ENCODE measurements at places on chromosomes 1 and 21.

GRCh38 chr1:40036574-40036973 lies 4.0 kb upstream of the CAP1 start:
- DNase-seq, result no peak

GRCh38 chr1:114286179-114286578 lies 132.5 kb upstream of the SYT6 start:
- no peak for DNase-seq

- DNase-seq, result no peak
Observed at GRCh38 chr1:14848625-14849024, 250.1 kb downstream of the KAZN start.

- DNase-seq, result no peak
Observed at GRCh38 chr1:178119628-178120027, 25.7 kb downstream of the RASAL2 start.

- DNase-seq, result no peak
Observed at GRCh38 chr1:22711071-22711470, 432 bp downstream of the EPHB2 start.

GRCh38 chr1:245330951-245331350 lies 176.2 kb downstream of the KIF26B start:
- no peak for DNase-seq

DNA sequence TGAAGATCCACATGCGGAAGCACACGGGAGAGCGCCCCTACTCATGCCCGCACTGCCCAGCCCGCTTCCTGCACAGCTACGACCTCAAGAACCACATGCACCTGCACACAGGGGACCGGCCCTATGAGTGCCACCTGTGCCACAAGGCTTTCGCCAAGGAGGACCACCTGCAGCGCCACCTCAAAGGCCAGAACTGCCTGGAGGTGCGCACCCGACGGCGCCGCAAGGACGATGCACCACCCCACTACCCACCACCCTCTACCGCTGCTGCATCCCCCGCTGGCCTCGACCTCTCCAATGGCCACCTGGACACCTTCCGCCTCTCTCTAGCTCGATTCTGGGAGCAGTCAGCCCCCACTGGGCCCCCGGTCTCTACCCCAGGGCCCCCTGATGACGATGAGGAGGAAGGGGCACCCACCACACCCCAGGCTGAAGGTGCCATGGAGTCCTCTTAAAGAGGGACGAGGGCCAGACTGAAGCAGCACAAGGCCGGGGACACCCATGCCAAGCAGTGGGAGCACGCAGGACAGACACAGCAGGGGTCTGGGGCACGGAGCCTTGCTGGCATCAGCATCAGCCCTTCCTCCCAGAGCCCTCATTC lies 13.7 kb downstream of the ZBTB7B start:
- DNase-seq, result no peak

DNA sequence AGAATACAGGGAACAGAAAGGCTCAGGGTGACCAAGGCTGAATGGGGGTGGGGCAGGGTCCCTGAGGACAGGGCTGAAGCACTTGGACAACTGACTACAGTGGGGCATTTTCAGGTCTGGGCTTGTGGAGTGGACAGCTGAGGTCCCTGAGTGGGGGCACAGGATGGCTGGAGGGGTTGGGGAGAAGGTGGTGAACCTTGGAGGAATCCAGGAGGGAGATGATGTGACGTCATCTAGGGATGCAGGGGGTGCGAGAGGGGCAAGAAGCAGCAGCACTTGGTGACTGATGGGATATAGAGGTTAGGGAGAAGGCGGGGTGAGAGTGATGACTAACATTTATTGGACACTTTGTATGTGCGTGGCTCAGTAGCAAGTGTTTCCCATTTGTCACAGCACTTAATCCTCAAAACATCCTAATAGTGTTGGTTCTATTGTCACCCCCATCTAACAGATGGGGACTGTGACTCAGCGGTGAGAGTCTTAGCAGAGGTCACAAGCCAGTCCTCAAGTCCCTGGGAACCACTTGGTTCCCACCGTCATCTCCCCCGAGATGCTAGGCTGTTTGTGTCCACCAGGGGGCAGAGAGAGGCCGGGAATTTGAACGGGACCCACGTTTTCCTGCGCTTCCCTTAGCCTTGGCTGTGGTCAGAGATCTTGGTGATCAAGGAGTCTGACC lies 27.9 kb upstream of the BMP8B start:
- peak; percentile 80 for DNase-seq

DNA sequence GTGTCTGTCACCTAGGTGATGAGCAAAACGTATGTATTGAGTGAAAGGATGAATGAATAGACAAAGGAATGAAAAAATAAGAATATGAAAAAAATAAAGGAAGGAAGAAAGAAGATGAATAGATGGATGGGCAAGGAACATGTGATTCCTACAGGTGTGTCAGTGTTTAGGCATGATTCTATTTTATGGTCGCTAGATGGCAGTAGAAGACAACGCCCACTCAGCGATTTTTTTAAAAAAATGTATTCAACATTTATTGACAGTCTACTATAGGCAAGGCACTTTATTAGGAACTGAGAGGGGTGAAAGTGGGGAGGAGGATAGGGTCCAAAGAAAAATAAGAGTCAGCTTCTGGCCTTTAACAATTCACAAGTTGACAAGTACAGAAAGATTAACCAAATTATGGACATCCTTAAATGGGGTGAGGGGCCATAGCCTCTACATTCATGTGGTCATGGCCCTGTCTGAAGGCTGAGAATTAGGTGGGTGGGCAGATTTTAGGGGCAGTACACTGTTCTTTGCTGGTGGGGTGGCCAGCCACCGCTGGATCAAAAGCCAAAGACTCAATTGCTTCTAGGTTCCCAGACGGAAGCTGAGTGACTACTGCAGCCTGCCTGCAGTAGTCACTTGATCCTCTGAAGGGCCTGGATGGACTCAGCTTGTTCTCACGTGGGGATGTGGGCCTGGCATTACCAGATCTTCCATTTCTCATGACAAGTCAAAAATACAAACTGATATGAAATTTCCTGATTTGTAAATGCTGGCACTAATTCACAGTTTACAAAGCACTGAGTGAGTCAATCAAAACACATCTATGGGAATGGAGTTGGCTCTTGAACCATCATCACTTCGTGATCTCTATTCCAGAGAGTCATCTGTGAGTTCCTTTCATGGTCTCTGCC lies 83.9 kb downstream of the FASLG start:
- DNase-seq, result no peak

GRCh38 chr1:243332440-243332839 lies 76.6 kb downstream of the SDCCAG8 start:
- no peak for DNase-seq

GRCh38 chr1:76068542-76068941 lies 6.0 kb upstream of the ST6GALNAC3 start:
- DNase-seq, result peak; percentile 47

DNA sequence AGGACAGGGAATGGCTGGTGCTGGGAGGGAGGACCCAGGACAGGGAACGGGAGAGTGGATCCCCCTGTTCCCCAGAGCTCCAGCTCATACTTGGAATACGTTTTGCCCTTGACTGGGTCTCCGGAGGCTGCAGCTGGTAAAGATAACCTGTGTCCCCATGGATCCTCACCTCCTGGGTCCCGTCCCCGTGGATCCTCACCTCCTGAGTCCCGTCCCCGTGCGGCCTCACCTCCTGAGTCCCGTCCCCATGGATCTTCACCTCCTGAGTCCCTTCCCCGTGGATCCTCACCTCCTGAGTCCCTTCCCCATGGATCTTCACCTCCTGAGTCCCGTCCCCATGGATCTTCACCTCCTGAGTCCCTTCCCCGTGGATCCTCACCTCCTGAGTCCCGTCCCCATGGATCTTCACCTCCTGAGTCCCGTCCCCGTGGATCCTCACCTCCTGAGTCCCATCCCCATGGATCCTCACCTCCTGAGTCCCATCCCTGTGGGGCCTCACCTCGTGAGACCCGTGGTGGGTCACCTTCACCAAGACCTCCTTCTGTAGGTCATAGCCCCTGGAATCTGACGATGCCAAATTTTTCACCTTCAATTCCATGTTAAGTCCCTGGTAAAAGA lies 61.4 kb downstream of the SCCPDH start:
- no peak for DNase-seq

DNA sequence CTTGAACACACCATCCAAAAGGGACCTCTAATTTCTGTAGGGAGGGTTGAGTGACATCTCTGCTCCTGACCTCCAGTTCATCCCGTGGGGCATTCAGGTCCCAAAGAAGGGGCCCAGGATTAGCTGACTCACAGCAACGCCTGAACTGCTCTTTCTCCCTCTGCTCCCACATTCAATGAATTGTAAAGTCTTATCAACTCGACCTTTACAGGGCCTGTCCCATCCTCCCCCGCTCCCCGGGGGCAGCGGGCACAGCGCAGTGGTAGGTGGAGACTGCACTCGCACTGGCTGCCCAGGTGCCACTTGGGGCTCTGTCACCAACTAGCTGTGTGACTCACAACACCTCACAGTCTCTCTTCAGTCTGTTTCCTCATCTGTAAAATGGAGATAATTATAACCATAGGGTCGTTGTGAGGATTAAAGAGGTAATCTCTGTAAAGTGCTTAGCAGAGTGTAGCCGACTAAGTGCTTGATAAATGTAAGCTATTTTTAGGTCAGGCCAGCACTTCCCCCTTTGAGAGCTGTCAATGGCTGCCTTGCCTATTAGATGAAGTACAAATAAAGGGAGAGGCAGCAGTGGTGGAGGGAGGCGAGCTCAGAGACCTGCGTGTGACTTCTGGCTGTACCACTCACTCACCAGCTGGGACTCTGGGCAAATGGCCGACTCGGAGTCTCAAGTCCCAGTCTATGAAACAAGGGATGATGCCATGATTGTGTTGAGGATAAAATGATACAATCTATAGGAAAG lies 637 bp upstream of the MYBPHL start:
- DNase-seq, result no peak

GRCh38 chr1:92210701-92211100 lies 7.0 kb upstream of the C1orf146 start:
- no peak for DNase-seq

DNA sequence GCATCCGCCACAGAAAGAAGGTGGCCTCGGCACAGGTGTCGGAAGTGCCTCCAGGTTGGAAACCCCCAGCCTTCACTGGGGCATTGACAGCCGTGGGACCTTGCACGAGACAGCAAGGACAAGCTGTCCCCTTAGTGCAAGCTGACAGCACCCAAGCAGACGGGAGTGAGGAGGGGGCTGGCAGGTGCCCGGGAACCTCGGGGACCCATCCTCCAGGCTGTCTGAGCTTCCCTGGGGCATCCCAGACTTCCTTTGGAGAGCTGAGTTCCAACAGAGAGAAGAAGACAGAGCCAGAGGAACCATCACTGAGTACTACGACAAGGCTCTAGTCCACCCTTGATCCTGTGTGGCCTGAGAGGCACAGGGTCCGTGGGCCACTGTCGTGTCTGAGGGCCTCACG lies 100.6 kb upstream of the RAB4A start:
- DNase-seq, result no peak

GRCh38 chr1:108531444-108531843 lies 28.5 kb upstream of the EEIG2 start:
- DNase-seq, result no peak

DNA sequence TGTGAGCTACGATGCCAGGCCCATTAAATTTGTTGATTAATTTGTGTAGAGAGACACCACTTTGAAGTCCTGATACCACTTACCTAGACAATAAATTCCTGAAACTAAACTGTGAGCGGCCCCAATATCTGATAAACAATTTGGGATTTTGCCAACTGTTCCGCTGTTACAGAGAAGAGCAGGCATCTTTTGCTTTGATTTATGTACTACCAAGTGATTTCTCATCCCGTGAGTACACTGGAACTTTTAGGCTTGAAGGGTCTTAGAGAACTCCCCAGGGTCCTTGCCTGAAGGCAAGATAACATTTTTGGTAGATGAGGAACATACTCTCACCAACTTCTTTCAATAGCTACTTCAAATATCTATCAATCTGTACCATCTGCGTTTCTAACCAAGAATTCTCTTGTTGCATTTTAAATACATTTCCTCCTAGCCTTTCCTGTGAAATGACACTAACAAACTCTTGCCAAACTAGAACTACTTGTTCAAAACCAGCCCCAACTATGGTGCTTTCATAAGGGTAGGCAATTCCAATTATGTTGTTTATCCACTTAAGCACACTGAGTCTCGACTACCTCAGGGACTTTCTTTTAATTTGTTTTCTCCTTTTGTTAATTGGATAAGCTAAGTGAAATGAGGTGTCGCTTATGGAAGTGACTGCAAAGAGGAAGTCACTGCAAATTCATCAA lies 23.2 kb upstream of the SLC30A1 start:
- no peak for DNase-seq

GRCh38 chr21:42062236-42063022 lies 8.7 kb upstream of the UMODL1 start:
- DNase-seq, result no peak

DNA sequence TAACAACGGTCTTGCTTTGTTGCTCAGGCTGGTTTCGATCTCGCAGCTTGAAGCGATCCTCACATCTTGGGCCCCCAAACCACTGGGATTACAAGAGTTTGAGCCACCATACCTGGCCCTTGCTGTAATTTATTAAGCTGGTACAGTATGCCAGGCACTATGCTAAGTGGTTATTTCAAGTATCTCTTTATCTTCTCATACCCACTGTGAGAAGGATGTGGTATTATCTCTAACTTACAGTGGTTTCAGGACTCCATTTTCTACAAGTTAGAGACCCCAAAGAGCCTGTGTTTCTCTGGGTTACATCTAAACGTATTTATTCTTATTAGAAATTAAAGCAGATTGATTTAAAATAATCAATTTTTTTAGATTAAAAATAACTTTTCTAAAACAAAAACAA lies 8.1 kb upstream of the ST3GAL3 start:
- no peak for DNase-seq

DNA sequence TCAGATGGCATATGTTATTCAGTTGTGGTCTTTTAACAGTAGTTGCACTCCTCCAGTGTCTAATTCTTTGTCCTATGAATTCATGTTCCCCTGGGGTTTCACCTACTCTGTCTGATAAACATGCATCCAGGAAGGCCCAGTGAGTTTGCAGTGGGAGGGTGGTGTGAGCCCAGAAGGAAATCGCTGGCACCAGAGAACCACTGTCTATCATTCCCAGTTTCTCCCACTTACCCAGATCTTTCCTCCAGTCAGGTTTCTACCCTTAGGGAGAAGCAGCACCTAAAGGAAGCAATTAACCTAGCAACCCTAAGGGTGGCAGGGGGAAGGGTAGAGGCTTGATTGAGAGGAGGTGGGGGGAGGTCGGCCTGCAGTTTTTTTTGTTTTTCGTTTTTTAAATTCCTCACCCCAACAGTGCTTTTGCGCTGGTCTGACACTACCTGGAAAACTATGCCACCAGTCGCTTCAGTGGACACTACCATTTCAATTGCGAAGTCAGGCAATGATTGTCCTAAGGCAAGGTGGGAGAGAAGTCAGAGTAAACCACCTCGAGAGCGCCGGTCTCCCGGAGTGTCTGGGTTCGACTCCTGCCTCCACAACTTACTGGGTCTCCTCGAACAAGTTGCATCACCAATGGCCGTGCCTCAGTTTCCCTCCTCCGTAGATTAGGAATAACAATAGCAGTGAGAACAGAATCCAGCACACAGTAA lies 766 bp upstream of the SLC44A3 start:
- DNase-seq, result no peak

DNA sequence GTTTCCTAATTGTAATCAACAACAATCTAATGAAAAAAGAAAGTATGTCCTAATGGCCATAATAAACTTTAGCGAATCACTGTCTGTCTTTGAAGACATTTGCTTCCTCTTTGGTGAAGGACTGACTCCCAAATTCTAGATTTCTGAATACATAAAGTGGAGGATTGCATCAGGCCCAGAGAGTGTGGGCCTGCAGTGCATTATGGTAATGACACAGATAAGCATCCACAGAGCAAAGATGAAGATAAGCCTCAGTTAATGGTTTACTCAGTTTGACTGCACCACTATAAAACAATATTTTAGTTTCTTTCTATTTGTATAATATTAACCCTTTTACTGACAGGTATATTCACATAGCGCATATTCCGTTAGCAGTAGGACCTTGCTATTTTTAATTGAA lies 365.5 kb downstream of the KCTD3 start:
- DNase-seq, result no peak

GRCh38 chr1:193417945-193418744 lies 231.7 kb upstream of the B3GALT2 start:
- DNase-seq, result no peak
